ENCODE measurements at places on chromosomes 5 and 9. TPM values are rescaled to one million over a fixed set of nuclear protein-coding genes. Genes with fewer than 3 reads are reported as not detected.

DNA sequence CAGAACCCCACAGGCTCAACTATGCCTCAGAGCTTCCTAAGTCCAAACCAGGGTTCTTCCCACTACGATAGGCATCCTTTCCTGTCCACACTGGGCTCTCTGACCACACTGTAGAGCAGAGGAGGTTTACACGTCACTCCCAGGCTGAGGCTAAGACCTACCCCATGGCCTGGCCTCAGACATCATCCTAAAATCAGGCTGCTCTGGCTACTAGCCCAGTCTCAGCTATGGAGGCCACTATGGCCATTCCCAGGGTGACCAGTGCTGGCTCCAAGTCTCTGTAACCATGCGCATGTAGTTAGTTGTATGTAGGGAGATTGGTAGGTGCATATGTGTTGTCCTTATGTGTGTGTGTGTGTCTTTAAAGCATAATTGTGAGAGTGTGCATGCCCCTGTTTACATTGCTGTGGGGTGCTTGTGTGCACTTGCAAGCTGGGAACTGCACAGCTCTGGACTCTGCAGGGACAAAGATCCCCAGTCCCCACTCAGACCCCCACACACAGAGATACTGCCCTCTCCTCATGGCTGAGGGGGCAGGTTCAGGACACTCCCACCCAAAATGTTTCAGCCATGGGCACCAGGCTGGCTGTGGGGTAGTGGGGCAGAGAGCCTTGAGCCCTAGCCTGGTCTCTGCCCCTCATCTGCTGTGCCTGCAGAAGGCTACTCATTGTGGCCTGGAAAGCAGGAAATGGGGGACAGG, 12.3 kb downstream of the PDLIM4 start:
- no peak for DNase-seq
- H3K4me1 ChIP-seq: peaks cover 15% of the 10 kb centered on the region
- H3K4me3 ChIP-seq: no peak overlapping the region
- no peaks in the 10 kb centered on the region for H3K27me3 ChIP-seq

- no peaks in the 10 kb centered on the region for H3K4me1 ChIP-seq
- no peaks in the 10 kb centered on the region for H3K36me3 ChIP-seq
- no peak overlapping the region for H3K27ac ChIP-seq
- H3K27me3 ChIP-seq: no peaks in the 10 kb centered on the region
- DNase-seq: no peak
These were observed 330.5 kb upstream of the ZNF462 start for GRCh38 chr9:106532306-106533015.

KCNIP1 gene
- total RNA-seq: not detected

C9orf153 gene
- total RNA-seq: 1.0 TPM

ASS1 gene
- total RNA-seq: not detected

Data from CD4-positive, alpha-beta T cell (primary cell).